ENCODE measurements at places on chromosomes 3 and 15.

DNA sequence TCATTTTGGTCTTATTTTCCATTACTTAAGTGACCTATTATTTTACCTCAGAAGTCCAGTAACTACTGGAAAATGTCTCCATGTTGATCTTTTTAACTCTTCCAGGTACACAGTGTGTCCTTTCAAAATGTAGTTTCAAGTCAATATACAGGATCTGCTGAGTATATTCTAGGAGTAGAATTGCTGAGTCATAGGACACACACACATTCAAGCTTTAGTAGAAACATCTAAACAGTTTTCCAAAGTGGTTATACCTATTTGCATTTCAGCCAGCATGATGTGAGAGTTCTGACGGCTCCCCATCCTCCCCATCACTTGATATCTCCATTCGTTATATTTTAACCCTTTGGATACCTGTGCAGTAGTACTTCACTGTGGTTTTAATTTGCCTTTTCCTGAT lies 271.9 kb downstream of the MCTP2 start:
- no peak for DNase-seq

DNA sequence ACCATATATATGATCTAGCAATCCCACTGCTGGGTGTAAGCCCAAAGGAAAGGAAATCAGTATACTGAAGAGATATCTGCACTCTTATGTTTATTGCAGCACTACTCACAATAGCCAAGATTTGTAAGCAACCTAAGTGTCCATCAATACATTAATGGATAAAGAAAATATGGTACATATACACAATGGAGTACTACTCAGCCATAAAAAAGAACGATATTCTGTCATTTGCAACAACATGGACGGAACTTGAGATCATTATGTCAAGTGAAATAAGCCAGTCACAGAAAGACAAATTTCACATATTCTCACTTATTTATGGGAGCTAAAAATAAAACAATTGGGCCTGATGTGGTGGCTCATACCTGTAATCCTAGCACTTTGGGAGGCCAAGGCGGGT lies 21.9 kb upstream of the ARNT2 start:
- no peak for DNase-seq

DNA sequence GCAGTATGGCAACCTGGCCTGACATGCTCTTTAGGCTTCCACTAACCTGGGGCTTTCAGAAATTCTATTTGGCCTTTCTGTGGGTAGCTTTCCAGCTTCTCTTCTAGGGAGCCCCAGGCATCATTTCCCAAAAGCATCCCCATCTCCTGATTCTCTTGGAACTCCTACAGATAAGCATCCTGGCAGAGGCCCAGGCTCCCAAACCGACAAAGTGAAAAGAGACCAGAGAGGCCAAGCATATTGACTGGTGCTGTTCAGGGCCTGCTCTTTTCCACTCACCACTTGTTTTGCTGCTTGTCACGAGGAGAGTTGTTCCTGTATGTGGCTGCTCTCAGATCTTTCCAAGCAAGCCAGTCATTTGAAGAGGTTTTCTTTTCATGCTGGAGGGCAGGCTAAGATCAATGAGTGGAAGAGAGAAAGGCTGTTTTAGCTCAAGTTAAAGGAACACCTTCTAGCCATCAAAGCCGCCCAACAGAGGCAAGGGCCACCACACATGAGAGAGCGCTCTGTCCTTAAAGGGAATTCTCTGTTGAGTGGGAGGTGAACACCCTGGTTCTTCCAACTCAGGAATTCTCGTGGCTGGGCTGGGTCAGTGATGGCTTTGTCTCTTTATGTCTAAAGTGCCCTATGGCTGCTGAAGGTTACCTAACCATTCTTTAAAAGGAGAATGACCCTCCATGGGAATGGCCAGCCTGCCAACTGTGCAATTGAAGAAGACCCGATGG lies 31.1 kb upstream of the NR2E3 start:
- DNase-seq: no peak

DNA sequence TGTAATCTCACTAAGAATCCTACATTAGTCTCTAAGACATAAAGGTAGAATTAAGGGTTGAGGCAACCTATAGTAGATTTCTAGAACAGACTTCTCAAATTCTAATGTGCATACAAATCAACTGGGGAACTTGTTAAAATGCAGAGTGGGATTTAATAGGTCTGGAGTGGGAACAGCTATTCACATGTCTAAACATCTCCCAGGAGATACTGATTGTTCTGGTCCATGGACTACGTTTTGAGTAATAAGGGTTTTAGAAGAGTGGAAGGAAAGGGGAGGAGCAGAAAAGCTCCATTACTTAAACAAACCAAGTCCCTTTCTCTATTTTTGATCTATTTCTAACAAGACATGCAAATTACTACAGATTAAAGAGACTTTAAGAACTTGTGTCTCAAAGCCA lies 524.8 kb downstream of the TUSC7 start:
- DNase-seq: no peak

- DNase-seq: no peak
These were observed 114.5 kb downstream of the CD47 start for GRCh38 chr3:107976202-107976800.

Data from Right ventricle myocardium inferior (tissue), 1 donor.